NCI-H774 (cell line): ENCODE measurements at places on chromosomes 1 and 21.

- DNase-seq, result no peak
Measured at GRCh38 chr1:200311256-200311655, 98.6 kb downstream of the ZNF281 start.

DNA sequence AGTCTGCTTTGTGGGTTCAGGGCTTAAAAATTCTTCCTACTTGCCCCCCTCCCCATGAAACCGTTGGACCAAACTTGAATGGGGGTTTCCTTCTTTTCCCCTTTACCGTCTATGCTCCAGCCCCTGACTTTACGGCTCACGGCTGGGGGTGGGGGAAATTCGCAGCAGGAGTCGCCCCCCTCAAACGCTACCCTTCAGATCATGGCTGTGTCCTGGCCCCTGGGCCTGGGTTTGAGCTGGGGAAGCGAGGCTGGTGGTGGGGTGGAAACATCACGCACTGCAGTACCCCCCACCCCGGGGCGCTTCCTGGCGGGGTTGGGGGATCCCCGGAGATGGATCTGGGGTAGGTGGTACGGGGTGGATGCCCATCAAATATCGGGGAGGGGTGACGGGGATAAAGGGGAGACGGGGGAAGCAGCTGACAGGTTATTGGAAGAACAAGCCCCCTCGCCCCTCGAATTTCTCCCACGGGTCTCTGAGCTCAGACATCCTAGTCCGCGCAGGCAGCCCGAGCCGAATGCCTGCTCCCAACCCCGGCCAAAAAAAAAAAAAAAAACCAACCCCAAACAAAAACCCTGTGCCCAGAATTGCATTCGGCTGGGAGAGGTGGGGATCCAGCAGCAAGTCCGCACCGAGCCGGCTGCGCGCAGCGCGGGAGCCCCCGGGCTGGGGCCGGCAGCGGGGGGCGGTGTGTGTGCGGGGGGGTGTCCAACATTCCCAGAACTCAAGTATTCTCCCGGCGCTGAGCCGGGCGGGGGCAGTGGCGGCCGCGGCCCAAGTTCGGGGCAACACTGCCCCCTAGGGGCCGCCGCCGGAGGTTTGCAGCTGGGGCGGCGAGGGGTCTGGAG lies 59.0 kb upstream of the ACOT11 start:
- peak; percentile 82 for DNase-seq

GRCh38 chr1:226355669-226356551 lies 46.9 kb upstream of the LIN9 start:
- DNase-seq, result no peak

DNA sequence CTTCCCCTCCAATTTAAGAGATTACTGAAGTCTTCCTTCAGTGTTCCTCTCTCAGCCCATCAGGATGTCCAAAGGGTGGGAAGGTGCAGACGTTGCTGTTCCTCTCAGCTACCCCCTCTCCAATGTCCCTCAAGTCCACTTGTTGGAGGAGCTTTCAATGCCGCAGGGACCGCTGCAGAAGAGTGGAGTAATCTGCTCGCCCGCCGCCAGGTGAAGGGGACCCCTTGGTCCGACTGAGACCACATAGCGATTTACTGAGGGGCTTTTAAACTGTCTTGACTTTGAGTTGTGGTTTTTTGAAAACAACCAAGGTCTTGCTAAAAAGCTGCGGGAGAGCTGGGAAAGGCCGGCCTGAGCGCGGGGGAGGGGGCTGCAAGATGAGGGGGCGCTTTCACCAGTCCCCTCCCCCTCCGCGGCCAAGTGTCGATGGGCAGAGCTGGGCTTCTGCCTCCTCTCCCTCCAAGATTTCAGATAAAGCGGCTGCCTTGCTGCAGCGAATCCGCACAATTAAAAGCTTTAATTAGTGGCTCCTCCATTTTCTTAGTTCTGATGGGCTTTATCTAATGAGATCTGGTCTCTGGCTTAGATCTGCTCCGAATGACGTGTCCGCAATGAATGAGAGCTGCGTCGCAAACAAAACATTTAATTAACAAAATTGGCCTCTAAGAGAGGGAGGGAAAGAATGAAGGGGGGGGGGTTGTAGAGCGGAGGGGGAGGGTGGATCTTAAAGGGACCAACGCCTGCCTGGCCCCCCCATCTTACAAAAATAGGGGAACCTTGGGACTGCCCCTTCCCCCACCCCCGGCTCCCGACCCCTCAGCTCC lies 5.9 kb downstream of the LMO4 start:
- peak; percentile 43 for DNase-seq

- DNase-seq, result no peak
Measured at GRCh38 chr1:203934027-203934426, 72.6 kb downstream of the SNRPE start.

GRCh38 chr1:207336559-207337467 lies 15.3 kb downstream of the CD55 start:
- DNase-seq, result peak; percentile 65

- no peak for DNase-seq
Measured at GRCh38 chr1:11462224-11462923, 16.6 kb upstream of the DISP3 start.

DNA sequence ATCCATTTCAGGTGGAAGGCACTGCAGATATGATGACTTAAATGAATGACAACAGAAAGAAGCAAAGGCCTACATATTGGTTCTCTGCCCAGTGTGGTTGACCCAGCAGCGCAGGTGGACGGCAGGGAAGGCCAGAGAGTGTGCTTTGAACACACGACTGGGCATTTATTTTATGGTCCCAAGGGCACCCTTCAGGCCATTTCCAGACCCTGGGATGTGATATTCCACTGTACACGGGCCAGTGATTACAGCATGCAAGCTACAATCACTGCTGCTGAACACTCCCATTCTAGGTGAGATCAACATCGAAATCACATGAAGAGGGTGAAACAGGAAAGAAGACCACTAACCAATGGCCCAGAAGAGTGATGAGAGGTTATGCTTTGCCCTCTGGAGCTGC lies 33.8 kb downstream of the PCNX2 start:
- DNase-seq, result no peak

DNA sequence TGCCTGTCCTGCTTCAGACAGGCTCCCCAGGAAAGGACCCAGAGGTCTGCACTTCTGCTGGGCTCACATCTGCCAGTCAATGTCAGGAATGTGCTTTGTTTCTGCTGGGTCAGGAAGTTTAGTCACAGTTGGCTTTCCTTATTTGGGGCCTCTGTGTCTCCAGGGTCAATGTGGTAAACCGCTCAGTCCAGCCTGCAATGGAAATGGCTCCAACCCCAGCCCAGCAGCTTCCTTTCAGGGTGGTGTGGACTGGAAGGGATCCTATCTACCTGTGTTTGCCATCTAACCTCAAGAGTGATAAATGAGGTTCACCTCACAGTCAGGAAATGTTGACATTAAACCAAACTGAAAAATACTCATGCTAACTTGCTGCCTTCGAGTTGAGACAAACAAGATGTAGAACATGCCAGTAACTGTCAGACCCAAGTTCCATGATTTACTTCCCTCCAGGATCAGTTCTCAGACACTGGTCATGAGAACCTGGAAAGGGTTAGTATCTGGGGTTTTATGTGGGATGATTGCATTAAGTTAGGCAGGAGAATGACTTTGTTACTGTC lies 20.3 kb downstream of the ENO1 start:
- DNase-seq, result no peak

- DNase-seq, result no peak
Measured at GRCh38 chr1:211591980-211592493, 13.1 kb upstream of the SLC30A1 start.

DNA sequence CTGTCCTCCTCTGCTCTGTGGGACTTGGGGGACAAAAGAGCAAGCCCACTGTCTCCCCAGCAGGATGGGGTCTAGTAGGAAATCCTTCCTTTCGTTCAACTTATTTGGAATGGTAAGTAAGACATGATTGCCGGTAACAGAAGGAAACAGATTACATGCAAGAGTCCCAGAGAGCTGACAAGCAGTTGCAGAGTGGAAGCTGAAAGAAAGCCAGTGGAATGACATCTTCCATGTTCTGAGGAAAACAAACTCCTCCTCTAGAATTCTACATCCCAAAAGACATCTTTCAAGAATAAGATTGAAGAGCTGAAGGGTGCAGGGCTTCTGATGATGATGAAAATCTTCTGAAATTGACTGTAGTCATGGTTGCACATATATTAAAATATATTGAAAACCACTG lies 619.4 kb downstream of the KIF26B start:
- no peak for DNase-seq

DNA sequence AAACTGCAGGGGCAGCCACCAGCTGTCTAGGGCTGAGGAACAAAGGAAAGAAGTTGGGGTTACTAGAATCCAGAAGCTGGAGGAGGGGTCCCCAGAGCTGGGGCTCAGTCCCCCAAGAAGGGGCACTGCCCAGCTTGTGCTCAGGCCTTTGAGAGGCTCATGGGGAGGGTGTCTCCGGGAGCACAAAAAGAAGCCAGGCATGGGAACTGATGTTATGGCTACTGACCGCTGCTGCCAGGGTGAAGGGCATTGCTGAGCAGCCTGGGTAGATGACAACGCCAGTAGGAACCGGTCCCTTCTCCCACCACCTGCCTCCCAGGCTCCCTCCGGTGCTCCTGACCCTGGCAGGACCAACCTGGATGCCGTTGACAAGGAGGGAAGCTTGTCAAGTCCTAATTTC lies 762.5 kb upstream of the TPTE start:
- DNase-seq, result no peak

- DNase-seq, result no peak
Measured at GRCh38 chr1:21872445-21873079, 60.5 kb downstream of the LDLRAD2 start.
